ENCODE measurements at places on chromosomes 16 and 17.

GRCh38 chr17:40121181-40122135 is at the start of gene MSL1:
Gene MSL1, plus strand, starts transcription at chr17:40121971. Its CDS starts 642 bp downstream, at chr17:40122613.
- DNase-seq: peak; percentile 87

DNA sequence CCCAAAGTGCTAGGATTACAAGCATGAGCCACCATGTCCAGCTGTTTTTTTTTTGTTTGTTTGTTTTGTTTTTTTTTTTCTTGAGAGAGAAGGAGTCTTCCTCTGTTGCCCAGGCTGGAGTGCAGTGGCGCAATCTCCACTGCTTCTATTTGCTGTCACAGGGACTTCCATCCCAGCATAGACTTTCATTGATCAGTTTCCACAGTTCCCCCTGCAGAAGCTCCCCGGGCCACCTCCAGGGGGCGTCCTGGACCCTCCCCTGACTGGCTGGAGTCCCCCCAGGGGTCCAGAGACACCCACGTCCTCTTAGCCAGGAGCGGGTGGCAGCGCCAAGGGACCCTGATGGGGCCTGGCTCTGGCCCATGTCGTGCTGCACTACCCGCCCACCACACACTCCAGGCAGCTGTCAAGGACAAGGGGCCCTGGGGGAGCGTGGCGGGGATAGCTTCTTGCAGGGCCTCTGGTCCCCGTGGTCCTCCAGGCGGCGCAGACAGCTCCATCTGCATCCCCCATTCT is 3.1 kb upstream of the NPW start:
- no peak for DNase-seq

DNA sequence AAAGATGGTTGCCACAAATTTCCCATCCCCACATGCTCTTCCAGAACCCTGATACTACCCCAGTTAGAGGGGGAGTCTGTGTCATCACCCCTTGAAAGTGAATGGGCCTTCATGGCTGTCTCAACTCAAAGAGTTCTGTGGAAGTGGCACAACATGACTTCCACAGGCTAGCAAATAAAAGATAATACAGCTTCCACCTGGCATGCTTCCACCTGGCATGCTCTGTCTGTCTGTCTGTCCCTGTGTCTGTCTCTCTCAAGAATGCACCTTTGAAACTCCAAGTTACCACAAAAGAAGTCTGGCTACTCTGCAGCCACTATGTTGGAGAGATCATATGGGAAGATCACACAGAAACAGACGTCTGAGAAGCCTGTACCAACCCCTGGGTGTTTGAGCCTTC is 35.0 kb downstream of the CFDP1 start:
- no peak for DNase-seq

- peak; percentile 63 for DNase-seq
These were observed 3.9 kb upstream of the CCDC57 start for GRCh38 chr17:82216301-82217119.

DNA sequence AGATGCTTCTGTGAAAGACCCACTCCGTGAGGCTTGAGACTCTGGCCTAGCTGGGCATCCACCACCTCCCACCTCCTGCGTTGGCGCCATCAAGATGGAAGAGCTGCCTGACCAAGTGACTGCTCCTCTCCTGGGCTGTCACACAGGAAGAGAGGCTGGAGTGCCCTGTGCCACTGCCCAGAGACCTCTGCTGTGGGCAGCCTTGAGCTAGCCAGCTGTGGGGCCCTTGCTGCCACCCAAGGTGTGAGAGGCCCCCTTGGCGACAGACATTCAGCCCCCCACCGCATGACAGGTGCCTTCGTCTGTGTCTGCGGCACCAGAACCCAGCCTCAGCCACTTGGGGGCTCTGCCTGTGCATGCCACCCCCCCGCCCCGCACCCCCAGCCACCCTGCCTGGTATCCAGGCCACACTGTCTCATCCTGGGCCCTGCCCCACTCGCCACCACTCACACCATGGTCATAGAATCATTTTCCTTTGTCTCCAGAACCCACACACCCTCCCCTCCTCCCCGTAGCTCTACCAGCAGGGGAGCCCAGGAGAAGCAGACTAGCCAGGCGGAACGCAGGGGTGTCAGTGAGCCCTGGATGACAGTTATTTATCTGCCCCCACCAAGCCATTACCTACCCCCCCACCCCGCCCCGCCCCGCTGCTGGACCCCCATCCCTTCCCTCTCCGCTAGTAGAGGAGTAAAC is 120.9 kb upstream of the LHX1 start:
- no peak for DNase-seq
